ENCODE measurements at places on chromosomes 3 and 15. TPM values are rescaled to one million over a fixed set of nuclear protein-coding genes. Genes with fewer than 3 reads are reported as not detected.

- no peak for DNase-seq
Measured at GRCh38 chr3:113828600-113828999, 10.0 kb upstream of the GRAMD1C start.

GRCh38 chr3:56862352-56863062 is 60.8 kb upstream of the ARHGEF3 start:
- no peak for DNase-seq

DNA sequence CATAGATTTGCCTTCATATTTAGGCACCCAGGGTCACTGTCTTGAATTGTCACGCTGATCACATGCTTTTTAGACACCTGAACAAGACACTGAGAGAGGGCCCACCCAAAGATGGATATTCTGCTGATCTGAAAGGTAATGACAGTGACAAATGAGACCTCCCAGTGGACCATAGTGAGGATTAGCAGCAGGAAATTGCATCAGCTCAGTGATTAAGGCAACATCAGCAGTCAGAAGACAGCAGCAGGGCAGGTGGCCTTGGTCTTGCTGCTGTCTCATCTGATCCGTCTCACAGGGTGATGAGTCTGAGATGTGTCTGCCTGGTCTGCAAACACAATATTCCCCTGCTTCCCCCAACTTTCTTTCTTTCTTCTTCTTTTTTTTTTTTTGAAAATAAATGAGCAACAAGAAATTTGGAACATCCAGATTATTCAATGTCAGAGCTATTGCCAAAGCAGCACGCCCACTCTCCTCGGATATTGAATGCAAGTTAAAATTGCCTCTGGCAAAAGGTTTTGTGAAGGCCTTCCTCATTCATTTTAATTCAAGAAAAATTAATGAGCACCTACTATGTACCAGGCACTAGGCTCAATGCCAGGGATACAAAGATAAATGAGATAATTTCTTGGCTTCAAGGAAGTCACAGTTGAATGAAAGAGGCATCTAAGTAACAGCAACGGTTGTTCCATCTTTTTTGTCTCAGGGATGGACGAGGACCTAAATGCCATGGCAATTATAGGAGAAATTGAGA is 14.1 kb downstream of the OTOL1 start:
- DNase-seq, result no peak

- no peak for DNase-seq
Measured at GRCh38 chr3:114863848-114864247, 283.2 kb downstream of the ZBTB20 start.

DNA sequence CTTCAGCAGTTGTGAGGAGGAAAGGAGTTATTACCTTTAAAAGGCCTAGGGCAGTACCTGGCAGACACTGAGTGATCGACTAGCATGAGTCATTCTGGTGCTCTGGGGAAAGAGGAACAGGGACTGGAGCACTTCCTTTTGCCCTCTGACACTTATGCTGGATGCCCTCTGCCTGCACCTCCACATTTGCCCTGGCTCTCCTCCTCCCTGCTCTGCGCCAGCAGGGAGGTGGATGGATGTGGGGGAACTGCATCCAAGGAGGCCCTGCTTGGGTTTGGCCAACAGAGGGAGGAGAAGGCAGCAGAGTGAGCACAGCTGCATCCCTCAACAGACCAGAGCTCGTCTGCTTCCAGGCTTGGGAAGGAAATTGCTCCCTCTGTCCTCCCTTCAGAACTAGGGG is 75.0 kb downstream of the SEMA5B start:
- DNase-seq, result peak; percentile 62

DNA sequence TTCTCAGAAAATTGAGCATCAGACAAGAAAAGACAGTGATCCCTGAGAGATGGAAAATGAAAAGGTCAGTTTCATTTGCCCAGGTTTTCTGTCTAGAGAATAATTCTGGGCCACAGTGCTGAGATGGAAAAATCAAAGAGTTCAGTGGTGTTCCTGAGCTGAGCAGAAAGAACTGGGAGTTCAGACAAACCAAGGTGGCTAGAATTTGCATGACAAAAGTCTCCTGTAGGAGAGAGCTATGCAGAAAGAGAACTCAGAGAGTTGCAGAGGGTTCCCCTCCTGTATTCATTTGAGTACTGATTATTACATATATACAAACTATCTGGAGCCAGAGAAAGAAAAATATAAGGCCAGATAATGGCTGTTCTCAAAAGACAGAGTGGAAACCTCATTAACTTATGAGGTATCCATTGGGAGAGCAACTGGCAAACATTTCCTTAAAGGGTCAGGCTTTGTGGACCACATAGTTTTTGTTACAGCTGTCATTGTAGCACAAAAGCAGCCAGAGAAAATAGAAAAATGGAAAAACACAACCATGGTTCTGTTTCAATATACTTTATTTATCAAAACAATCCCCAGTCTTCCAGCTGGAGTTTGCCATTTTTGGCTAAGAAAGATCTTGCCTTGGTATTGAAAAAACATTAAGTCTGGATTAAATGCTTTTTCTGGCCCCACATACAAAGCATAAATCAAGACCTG is 1004.1 kb downstream of the TBL1XR1 start:
- DNase-seq, result no peak

GRCh38 chr3:14689247-14689980 is 14.5 kb downstream of the C3orf20 start:
- DNase-seq, result no peak

- no peak for DNase-seq
Measured at GRCh38 chr3:30643763-30644462, 37.5 kb downstream of the TGFBR2 start.

GRCh38 chr15:37078566-37078965 is 21.8 kb downstream of the MEIS2 start:
- no peak for DNase-seq

DNA sequence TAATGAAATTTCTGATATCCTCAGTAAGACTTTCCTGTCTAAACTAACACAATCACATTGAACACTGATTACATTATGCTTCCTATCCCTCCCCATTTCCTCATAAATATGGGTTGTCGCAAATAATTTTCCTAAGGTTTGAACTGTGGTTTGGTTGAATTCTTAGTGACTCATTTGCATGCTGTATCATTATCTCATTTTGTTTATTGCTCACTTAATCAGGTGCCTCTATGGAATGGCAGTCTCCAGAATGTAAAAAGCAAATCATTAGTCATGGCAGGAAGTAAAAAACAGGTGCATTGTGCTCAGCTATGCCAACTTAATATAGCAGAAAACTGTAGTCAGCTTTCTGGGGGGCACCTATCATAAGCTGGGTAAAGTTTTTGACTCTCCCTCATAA is 216.0 kb upstream of the ZBTB20 start:
- DNase-seq, result no peak

DNA sequence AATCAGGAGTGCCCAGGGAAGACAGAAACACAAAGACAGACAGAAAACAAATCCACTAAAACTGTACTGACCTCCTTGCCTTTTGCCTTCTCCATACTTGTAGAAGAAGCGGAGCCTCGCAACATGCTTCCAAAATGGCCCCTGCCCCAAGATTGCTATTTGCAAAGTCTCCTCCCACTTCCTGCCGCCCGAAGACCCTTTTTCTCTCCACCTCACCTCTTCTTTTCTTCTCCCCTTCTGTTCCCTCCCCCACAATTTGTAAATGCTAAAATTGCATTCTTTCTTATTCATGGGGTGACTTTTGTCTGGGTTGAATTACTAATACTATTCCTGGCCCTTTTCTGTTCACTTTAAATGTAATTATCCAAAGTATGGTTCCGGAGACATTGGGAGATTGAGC is at the start of gene DPPA4:
Gene DPPA4 (minus strand): TSS at position 154 of the 400 bp plus-strand sequence. CDS start 29 bp downstream, at position 125.
- DNase-seq, result no peak

- DNase-seq, result no peak
Measured at GRCh38 chr15:77126529-77127326, 55.8 kb upstream of the TSPAN3 start.

- no peak for DNase-seq
Measured at GRCh38 chr15:66405007-66405406, 18.3 kb downstream of the MAP2K1 start.

- DNase-seq, result no peak
Measured at GRCh38 chr15:73900095-73900712, 26.1 kb upstream of the LOXL1 start.

DNA sequence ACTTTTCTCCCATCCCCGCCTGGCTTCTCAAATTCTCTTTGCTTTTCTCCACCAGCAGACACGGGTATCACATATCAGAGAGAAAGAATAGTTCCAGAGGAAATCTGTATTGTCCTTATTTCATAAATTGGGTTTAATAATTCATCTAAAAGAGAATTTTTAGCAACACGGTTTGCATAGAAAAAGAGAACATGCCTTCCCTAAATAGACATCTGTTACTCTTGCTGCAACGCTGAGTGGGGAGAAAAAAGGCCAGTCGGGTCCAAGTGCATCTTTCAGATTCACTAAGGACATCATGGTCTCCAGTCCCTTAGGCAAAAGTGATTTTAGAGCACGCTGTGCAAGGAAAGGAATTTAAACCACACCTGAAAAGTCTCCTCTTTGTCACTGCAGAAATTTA is 201.3 kb downstream of the ABHD5 start:
- no peak for DNase-seq

GRCh38 chr3:15279671-15280402 is 52.5 kb downstream of the SH3BP5 start:
- DNase-seq, result no peak

DNA sequence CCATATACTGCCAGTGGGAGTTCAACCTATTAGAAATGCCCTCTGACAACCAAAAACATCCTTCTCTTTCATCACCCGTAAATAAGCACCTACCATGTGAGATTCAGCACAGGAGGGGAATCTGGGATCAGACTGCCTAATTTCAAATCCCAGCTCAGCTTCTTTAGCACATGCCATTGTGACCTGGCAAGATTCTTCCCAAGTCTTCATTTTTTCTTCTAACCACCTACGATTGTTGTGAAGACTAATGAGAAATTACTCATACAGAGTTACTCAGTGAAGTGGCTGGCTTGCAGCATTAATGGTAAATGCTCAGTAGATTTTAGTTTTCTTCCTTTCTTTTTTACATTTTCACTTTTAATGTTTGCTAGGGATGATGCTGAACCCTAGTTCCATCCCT is 176.7 kb downstream of the PDZRN3 start:
- no peak for DNase-seq

- DNase-seq, result no peak
Measured at GRCh38 chr3:12288182-12289129, at the start of gene PPARG. Gene PPARG (plus strand): TSS chr3:12289070. CDS start chr3:12379712, 90,642 bp downstream.

DNA sequence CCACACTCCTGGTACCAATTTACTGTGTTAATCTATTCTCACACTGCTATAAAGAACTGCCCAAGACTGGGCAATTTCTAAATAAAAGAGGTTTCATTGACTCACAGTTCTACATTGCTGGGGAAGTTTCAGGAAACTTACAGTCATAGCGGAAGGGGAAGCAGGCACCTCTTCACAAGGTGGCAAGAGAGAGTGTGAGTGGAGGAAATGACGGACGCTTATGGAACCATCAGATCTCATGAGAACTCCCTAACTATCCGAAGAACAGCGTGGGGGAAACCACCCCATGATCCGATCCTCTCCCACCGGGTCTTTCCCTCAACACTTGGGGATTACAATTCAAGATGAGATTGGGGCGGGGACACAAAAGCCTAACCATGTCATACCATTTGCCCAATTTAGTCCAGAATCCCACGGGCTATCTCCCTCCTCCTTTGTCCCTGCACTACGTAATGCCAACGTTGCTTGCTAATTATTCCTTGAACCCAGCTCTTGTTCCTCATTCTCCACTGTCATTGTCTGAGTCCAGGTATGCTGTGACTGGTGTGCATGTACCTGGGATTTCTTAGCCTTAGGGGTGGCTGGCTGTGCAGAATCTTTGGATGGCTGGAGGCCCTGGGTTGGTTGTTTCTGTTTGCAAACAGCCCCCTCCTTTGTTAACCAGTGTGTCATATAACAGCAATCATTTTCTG is 3.4 kb downstream of the PIGZ start:
- DNase-seq, result no peak

- DNase-seq, result no peak
Measured at GRCh38 chr15:71250936-71251583, 135.8 kb downstream of the THSD4 start.

- no peak for DNase-seq
Measured at GRCh38 chr3:140164922-140165590, 230.1 kb downstream of the CLSTN2 start.

DNA sequence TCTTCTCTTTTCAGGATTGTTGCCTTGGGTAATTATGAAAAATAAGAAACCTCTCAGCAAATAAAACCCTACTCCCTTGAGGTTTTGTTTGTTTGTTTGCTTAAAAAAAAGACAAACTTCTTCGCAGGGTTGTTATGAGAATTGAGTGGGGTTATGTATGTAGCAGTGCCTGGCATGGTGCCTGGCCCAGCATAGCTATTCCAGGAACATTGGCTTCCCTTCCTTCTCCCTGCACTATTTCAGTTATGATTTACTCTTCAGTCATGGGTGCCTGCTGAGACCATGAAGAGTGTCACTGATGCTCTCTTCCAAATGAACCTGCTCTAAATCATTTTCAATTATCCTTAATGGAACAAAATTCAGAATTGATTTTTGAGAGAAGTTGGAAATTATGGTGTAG is 283.5 kb upstream of the ROPN1 start:
- no peak for DNase-seq

DNA sequence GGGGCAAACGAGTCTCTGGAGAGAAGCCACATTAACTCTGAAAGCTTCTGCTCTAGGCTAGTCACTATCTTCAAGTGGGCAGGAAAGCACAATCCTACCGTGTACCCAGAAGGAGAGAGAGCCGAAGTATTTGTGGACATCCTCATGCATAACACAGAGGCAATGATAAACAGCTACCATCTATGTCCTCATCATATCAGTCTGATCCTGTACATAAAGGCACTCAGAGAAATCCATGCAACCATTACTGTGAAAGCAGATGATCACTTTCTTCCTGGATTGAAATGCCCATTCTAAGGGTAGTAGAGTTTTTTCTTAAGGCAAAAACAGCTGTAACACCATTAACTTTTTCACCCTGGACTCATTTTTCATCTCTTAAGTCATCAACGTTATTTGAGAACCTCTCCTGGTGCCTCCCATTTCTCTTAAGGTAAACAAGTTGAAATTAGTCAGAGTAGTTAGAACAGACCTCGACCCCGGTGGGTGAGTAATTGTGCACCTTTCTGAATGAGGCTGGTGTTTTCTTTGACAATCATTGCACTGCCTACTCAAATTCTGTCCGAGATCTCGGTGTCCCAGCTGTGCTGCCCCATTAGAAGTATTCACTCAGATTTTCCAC is 327.4 kb downstream of the SHQ1 start:
- no peak for DNase-seq

GRCh38 chr15:82647835-82648256 is 683 bp upstream of the CPEB1 start:
- no peak for DNase-seq

DNA sequence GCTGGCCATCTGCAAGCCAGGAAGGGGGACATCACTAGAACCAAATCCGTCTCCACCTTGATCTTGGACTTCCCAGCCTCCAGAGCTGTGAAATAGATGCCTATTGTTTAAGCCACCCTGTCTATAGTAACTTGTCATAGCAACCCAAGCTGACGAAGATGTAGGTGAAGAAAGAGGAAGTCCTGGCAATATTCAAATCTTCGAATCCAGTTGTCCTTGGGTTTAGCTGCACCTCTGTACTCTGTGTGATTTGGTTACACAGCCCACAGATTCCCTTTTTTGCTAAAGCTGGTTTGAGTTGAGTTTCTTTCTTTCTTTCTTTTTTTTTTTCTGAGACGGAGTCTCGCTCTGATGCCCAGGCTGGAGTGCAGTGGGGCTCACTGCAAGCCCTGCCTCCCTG is 68.0 kb upstream of the XCR1 start:
- DNase-seq, result no peak

SPINK8 gene
- not detected for total RNA-seq

SEC11A gene
- 121 TPM for total RNA-seq

GUCA1C gene
- not detected for total RNA-seq

POTEB2 gene
- total RNA-seq, result not detected

WNT7A gene
- total RNA-seq, result 4.7 TPM

WNT5A gene
- 13.7 TPM for total RNA-seq

RBP2 gene
- total RNA-seq, result 12.2 TPM

SLC2A2 gene
- total RNA-seq, result 22.4 TPM

CAV3 gene
- total RNA-seq, result not detected

CCDC9B gene
- 107 TPM for total RNA-seq

PAQR9 gene
- 0.32 TPM for total RNA-seq

Measured in mucosa of gallbladder (tissue), 1 donor.